ENCODE measurements at places on chromosomes 5 and 9.
A peak's percentile ranks its signal among the peaks of the same experiment; 100 is the strongest.

DNA sequence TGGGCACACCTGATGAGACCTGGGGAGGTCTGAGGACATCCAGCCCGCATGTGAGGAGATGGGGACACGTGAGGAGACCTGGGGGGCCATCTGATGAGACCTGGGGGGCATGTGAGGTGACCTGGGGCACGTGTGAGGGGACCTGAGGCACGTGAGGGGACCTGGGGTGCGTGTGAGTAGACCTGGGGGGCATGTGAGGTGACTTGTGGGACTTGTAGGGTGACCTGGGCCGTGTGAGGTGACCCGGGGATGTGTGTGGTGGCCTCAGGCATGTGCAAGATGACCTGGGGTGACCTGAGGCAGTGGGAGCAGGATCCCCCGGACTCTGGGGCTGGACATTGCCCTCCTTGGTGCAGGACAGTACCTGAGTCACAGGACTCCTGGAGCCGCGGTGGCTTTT is 30.6 kb downstream of the PNPLA7 start:
- no peak for DNase-seq

DNA sequence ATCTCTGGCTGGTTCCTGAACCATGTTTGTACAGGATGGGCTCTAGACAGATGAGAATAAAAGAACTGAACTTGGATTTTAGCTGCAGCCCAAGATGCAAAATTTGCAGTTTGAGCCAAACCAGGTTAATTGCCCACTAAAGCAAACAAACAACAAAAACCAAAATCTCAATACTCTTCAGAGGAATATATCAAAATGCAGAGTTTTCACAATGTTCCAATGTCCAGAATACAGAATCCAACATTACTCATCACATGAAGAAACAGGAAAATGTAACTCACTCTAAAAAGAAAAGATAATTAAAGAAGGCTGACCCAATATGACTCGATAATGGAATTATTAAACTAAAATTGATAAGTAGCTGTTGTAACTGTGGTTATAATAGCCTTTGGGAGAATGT is 20.4 kb downstream of the FOXI1 start:
- no peak for DNase-seq

DNA sequence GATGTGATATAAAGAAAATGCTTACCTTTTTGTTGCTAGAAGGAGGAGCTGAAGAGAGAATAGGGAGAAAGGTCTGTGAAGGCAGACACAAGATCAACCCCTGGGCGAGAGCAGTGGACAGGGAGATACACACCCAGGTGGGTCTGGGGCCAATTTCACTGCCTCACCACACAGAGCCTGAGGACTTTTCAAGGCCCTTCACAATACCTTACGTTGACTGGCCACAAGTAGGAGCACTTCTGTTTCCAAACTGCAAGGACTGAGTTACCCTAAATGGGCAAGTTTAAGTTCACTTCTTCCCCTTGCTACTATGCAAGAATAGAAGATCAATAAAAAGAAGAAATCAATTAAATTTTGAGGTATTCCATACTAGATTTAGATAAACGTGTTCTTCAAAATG is 174.5 kb upstream of the SLC12A2 start:
- DNase-seq: no peak

GRCh38 chr5:6446042-6446441 is 2.6 kb upstream of the UBE2QL1 start:
- DNase-seq: no peak

- peak; percentile 15 for DNase-seq
These were observed 6.0 kb upstream of the NIPBL start for GRCh38 chr5:36870399-36871040.

DNA sequence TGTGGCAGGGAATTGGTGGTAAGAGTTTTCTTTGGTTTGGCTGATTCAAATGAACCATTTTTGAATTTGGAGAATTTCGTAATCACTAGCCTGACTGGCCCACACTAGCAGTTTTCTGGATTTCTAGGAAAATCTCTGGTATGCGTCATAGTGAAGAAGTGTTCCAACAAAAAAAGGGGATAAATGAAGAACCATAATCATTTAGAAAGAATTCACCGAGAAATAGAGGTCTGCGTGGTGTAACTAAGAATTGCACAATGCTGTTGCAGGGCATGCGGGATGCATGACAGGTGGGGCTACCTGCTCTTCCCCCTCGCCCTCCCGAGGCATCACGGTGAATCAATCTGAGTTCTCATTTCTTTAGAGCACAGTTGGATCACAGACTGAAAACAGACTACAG is 232.3 kb upstream of the PAPPA start:
- no peak for DNase-seq

- DNase-seq: no peak
These were observed 40.1 kb downstream of the IQGAP2 start for GRCh38 chr5:76443066-76443800.

DNA sequence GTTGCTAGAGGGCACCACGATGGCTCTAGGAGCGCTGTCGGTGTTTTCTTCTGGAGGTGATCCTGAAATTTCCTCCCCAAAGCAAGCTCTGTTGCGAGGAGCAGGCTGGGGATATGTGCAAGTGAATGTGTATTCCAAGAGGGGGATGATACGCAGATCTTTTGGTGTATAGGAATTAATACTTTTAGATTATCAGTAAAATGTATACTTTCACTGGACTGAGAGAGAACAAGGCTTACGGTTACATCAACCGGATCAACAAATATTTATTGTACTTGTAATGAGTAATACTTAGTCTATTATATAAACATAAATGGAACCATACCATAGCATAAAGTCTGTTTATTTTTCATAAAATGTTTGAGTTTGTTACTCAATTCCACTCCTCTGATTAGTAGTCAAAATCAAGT is 632 bp upstream of the PRKAA1 start:
- no peak for DNase-seq

DNA sequence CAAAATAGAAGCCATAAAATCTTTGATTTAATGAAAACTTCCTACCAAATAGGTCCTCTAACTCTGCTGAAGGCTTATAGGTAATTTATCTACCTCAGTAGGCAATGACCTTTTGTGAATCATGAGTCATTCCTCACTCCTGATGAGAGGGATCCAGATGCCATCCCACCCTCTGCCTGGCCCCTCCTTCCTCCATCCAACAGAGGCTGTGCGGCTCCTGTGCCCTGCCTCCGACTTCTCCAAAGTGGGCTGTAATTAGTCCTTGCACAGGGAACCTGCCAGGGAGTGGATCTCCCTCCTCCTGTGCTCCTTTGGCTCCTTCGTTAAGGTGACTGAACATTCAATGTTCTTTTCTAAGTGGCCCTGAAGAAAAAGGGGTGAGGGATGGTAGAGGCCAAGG is 213.9 kb upstream of the TBCA start:
- DNase-seq: peak; percentile 57

GRCh38 chr5:119082691-119083090 is 11.8 kb downstream of the DMXL1 start:
- no peak for DNase-seq

DNA sequence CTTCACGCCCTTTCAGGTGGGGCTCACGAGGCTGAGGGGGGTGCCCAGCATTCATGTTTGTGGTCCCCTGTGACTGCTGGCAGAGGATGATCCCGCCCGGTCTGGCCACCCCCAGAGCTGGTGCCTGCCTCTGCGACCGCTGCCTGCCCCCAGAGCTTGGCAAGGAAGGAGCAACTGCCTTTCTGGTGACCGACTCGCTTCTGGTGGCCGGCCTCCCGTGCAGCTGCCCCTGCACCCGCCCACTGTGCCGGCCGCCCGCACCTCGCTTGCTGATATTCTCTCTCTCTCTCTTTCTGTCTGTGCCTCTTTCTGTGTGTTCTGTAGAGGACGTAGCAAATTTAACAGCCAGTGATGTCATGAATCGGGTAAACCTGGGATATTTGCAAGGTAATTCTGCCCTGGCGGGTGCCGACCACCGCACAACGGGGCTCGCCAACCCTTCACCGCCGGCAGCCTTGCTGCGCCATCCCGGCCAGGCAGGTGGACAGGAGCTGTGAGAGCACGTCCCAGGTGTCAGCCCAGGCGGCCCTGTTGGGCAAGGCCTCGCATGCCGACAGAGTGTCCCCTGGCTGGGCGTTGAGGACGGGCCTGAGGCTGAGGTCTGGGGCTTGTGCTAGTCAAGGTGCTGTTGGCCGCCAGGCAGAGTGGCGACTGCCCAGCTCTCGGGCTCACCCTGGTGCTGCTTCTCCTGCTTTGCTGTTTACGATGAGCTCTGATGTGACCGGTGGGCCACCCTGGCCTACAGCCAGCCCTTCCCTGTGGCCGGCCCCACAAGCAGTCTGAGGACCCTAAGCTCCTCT is 86.0 kb downstream of the KCNT1 start:
- no peak for DNase-seq

DNA sequence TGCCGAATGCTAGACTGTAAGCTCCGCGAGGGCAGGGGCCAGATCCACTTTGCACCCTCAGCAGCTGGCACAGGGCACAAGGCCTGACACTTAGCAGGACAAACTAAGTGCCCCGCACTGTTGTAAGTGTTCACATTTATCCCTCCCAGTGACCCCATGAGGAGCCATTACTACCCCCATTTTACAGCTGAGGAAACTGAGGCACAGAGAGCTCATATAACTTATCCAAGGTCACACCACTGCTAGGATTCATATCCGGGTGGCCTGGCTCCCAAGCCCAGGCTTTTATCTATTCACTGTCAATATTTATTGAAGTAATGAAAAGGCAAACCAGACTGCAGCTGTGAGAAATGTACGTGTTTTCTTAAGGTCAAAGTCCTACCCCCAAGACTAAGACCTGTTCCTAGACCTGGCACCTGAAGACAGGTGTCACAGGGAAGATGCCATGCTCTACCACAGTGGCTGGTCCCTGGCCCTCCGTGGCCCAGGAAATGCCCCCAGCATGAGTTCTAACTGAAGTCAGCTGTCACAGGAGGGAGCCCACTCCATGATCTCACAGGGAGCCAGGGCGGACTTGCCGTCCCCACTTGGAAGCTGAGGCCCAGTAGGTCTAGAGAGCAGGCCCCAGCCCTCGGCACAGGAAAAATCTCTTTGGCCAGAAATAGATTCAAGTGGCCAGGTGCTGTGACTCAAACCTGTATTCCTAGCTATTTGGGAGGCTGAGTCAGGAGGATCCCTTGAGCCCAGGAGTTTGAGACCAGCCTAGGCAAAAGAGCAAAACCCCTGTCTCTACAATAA is 74.7 kb upstream of the IL17B start:
- no peak for DNase-seq

DNA sequence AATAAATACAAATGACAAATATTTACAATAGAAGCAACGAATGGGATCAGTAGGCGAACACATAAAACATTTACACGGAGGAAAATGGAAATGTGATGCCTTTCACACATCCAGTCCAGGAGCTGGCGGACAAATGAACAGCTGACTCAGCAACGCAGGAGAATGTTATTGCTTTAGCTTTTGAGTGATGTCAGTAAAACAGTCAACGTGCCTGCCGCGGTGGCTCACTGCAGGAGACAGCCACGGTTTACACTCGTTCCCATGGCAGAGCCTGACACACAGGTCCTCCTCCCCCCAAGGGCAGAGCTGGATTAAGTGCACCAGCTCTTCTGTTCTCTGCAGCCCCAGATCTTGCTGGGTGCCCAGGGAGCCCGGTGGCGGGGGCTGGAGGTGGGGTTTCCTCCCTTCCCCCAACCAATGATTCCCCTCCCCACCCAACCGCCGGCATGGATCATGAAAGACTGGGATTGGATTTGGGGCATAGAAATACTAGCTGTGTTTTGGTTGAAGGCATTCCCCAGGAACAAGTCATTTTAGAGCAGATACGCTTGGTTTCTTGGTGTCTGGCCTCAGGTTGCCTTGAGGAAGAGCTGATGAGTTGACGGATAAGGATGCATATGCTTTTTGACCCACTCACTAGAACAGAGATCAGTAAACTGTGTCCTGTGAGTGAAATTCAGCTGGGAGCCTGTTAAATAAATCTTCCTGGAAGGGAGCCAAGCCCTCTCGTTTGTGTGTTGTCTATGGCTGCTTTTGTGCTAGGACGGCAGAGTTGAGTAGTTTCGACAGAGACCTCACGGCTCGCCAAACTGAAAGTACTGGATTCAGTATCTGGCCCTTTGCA is 12.5 kb downstream of the STC2 start:
- DNase-seq: peak; percentile 30

- no peak for DNase-seq
These were observed 18.7 kb upstream of the ADAM19 start for GRCh38 chr5:157594257-157594656.

All from NCI-H187 (cell line).